ENCODE measurements at places on chromosomes 4 and X.

DNA sequence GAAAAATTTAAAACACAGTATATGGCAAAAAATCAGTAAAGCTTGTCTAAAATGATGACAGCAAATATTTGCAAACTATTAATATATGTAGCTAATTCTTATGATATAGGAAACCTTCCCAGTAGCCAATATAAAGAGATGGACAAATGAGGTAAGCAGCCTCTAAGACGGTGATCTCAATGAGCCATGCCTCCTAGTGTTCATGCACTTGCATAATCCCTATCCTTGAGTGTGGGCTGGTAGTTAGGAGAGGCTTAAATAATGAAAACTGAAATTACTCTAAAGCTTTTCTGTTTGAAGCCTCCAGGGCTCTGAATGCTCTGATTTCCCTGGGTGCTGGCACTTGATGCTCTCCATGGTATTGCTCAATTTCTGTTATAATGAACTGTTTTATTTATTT is 24.6 kb upstream of the ARMCX4 start:
- DNase-seq: no peak
- H3K36me3 ChIP-seq: no peaks in the 10 kb centered on the region
- H3K27ac ChIP-seq: no peak overlapping the region
- no peaks in the 10 kb centered on the region for H3K27me3 ChIP-seq

DNA sequence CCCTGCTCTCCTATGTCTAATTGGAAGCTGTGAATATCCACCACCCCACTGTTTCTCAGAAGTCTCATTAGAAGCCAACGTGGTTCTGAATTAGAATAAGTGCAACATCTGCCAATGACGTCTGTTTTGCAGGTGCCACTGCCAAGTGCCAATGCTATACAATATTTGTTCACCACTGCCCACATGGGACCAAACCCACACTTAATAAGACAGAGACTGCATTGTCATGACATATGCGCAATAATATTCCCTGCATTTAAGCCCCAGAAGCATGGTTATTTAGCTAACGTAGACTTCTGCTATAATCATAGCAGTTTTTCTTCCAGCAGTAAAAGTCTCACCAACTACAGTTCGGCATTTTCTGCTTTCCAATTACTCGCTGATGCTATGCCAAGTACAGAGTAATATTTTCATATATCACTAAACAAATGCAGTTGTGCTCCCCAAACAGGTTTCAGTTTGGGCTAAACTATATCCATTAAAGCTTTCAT is 262.5 kb upstream of the PCDH18 start:
- H3K27me3 ChIP-seq: no peaks in the 10 kb centered on the region
- H3K36me3 ChIP-seq: no peaks in the 10 kb centered on the region
- H3K4me1 ChIP-seq: no peaks in the 10 kb centered on the region
- H3K4me3 ChIP-seq: no peak overlapping the region

DNA sequence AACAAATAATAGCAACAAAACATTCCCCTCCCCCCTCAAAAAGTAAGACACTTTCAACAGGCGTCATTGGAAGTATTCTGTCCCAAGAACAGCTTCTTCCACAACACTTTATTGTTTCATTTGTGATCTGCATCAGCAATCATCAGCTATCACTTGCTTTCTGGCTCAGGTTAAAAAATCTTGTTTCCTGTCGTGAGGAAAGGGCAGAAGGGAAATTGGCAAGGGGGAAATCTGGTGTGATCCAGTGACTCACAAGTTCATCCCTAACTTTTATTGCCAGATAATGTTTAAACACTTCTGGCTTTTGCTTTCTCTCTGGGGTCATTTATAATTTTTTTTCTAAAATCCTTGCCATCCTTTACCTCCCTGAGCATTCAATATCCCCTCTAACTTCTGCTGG is 247.4 kb upstream of the GIMD1 start:
- H3K36me3 ChIP-seq: no peaks in the 10 kb centered on the region
- H3K27me3 ChIP-seq: no peaks in the 10 kb centered on the region
- DNase-seq: no peak

DNA sequence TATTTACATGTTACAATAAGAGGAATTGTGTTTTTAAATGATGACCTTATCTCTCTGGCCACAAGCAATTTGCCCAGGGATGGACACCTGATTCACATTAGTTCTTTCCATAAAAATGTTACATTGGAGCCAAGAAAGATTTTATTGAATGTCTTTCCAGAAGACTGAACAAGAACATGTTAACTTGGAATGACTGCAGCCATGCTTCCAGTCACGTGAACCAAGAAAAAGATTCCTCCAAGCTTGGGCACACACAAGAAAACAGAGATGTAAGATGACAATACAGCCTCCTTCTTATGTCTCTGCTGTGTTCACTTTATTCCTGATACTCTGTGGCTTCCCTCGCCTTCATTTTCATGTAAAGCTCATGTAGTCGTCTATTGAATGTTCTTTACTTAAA is 737.6 kb downstream of the TRIML1 start:
- H3K27me3 ChIP-seq: no peaks in the 10 kb centered on the region
- H3K36me3 ChIP-seq: no peaks in the 10 kb centered on the region
- H3K4me1 ChIP-seq: no peaks in the 10 kb centered on the region

- no peak overlapping the region for H3K4me3 ChIP-seq
- H3K27ac ChIP-seq: no peak overlapping the region
- no peak for DNase-seq
- no peaks in the 10 kb centered on the region for H3K36me3 ChIP-seq
- H3K4me1 ChIP-seq: no peaks in the 10 kb centered on the region
These were observed 359.1 kb upstream of the PABPC4L start for GRCh38 chr4:134560728-134561127.
